ENCODE measurements at places on chromosomes 4 and X.

DNA sequence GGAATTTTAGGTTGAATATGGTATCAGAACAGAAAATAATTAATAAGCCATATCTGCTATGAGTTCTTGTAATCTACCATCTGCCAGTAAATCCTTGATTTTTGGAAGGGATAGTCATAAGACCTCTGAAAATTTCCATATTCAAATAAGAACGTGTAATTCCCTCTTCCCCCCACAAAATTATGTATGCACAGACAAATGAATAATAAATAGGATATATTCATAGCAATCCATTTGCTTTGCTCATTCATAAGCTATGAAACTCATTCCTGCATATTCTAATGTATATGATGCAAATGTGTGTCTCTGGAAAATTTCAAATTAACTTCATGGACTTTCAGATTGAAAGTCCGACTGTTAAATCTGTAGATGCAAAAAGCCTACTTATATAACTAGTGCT is 833.1 kb upstream of the GRID2 start:
- DNase-seq: no peak

GRCh38 chr4:36402008-36402758 is 120.8 kb downstream of the DTHD1 start:
- no peak for DNase-seq

- DNase-seq: no peak
Observed at GRCh38 chr4:127000110-127000509, 632.6 kb upstream of the INTU start.

GRCh38 chrX:100584611-100585010 is at the start of gene TNMD:
TNMD (plus strand) TSS chrX:100584936; CDS start chrX:100585019, 83 bp downstream.
- DNase-seq: no peak

- no peak for DNase-seq
Observed at GRCh38 chrX:11953615-11954014, 184.7 kb upstream of the FRMPD4 start.

DNA sequence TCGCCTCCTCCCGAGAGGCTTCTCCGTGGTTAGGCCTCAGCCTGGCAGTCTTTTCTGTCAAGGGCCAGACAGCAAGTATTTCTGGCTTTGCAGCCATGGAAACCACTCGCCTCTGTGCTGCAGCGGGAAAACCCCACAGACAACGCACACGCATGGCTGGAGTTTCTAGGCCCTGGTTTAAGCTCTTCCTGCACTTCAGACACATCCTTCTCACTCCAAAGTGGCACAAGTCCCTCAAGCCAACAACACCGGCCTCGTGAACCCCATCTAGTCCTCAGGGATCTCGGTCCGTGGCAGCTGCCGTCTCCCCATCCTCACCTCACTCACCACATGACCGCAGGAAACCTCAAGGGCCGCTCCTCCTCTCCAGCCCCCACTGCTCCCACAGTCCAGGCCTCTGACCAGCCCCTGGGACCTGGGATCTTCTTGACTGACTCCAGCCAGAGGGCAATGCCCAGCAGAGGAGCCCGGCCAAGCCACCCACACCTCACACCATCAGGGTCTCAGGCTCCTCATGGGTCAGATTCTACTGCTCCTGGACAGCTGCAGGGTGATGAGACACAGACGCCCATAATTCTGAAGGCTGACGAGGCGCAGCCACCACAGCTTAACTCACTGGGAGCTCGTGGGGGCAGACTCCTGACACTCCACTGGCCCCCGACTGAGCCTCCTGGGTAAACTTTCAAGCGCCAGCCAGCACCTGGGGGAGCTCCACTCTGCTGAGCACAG is 21.7 kb downstream of the LETM1 start:
- no peak for DNase-seq

DNA sequence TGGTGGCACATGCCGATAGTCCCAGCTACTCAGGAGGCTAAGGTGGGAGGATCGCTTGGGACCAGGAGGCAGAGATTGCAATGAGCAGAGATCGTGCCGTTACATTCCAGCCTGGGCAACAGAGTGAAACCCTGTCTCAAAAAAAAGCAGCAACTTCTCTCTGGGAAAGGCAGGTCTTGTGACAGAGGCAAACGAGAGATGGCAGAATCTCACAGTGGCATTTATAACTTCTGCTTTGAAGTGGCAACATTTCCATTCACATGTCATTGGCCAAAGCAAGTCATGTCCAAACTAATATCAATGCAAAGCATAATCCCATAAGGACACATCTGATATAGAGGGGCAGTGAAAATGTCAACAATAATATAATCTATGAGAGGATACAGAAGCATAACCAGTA is 79.8 kb downstream of the PPEF2 start:
- no peak for DNase-seq

GRCh38 chr4:1495416-1496115 is 89.3 kb upstream of the NKX1-1 start:
- DNase-seq: no peak

GRCh38 chrX:76183289-76184049 is 10.6 kb downstream of the PBDC1 start:
- no peak for DNase-seq

DNA sequence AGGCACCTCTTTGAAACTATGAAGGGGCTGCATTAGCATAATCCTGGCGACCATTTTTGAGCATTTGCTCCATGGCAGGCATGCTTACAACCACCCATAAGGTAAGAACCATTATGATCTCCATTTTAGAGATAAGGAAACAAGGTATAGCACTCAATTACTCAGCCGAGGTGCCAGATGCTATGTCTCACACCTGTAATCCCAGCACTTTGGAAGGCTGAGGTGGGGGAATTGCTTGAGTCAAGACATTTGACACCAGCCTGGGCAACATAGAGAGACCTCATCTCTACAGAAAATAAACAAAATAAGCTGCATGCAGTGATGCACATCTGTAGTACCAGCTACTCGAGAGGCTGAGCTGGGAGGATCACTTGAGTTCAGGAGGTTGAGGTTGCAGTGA is 43.6 kb downstream of the TIGD4 start:
- no peak for DNase-seq

- DNase-seq: no peak
Observed at GRCh38 chrX:109464231-109464630, 17.7 kb downstream of the GUCY2F start.

All from NCI-H187 (cell line).